Bronchus fibroblast of lung (primary cell): ENCODE measurements at places on chromosomes 6 and 20. TPM values are rescaled to one million over a fixed set of nuclear protein-coding genes. Genes with fewer than 3 reads are reported as not detected.

Gene PTCRA
- not detected in 2 replicates for total RNA-seq

Gene ARG1
- not detected in 2 replicates for total RNA-seq

Gene SAMD3
- not detected in 2 replicates for total RNA-seq

Gene CYP21A2
- 0.17 TPM in 1 of 2 replicates, not detected in the other for total RNA-seq

Gene TAGAP
- not detected in 2 replicates for total RNA-seq

Gene LBP
- total RNA-seq: not detected in 2 replicates

Gene OXT
- total RNA-seq: not detected in 2 replicates

Gene OOEP
- total RNA-seq: not detected in 2 replicates

Gene MMP24
- total RNA-seq: 0.15 and 0.17 TPM in 2 replicates
